ENCODE measurements at places on chromosomes 2 and 18. TPM values are rescaled to one million over a fixed set of nuclear protein-coding genes. Genes with fewer than 3 reads are reported as not detected.

The LDAH gene
- total RNA-seq, result 21.2 TPM

The RPRD1A gene
- total RNA-seq, result 37.3 TPM

The NEU2 gene
- total RNA-seq, result not detected

The BOK gene
- 66.5 TPM for total RNA-seq

The REG3G gene
- total RNA-seq, result not detected

The SLC40A1 gene
- 153 TPM for total RNA-seq

The EML4 gene
- 77.5 TPM for total RNA-seq

The IL1R2 gene
- 4.9 TPM for total RNA-seq

The NAT8 gene
- total RNA-seq, result not detected

The PARD3B gene
- 24.6 TPM for total RNA-seq

The CRIM1 gene
- 72.9 TPM for total RNA-seq

The ZNF396 gene
- 3.5 TPM for total RNA-seq

The MMADHC gene
- total RNA-seq, result 80.1 TPM

The LAMA1 gene
- 4.7 TPM for total RNA-seq

The RAX gene
- not detected for total RNA-seq

The FIGN gene
- total RNA-seq, result 4.9 TPM

The HOXD3 gene
- total RNA-seq, result not detected

The HRH4 gene
- 7.5 TPM for total RNA-seq

The MXD1 gene
- total RNA-seq, result 26.3 TPM

The LYPD1 gene
- total RNA-seq, result 2.5 TPM

The CHRNG gene
- not detected for total RNA-seq

The RNF149 gene
- total RNA-seq, result 111 TPM

The TMEM17 gene
- 2.7 TPM for total RNA-seq

The WDR43 gene
- 45.8 TPM for total RNA-seq

The SPR gene
- 41.9 TPM for total RNA-seq

The DPP10 gene
- total RNA-seq, result 0.68 TPM

The CGREF1 gene
- 3.4 TPM for total RNA-seq

The UGT1A3 gene
- not detected for total RNA-seq

The IL1F10 gene
- total RNA-seq, result not detected

The TMEM237 gene
- total RNA-seq, result 18.9 TPM

The TMEM163 gene
- total RNA-seq, result 48.4 TPM

The TMBIM1 gene
- total RNA-seq, result 308 TPM

The PLEKHH2 gene
- total RNA-seq, result 29.1 TPM

The MRO gene
- 0.58 TPM for total RNA-seq

The DYSF gene
- total RNA-seq, result 71.4 TPM

The SMAD2 gene
- total RNA-seq, result 143 TPM

The GALNT5 gene
- total RNA-seq, result 23.0 TPM

The PSD4 gene
- total RNA-seq, result 50.2 TPM

The HMSD gene
- total RNA-seq, result 4.7 TPM

The ALK gene
- total RNA-seq, result 0.65 TPM

The ACADL gene
- total RNA-seq, result 32.9 TPM

The KDM3A gene
- 40.5 TPM for total RNA-seq

The IL36RN gene
- total RNA-seq, result not detected

The OR6B2 gene
- not detected for total RNA-seq

The NCKAP1 gene
- total RNA-seq, result 119 TPM

The ST6GAL2 gene
- total RNA-seq, result 2.2 TPM

The PCARE gene
- 0.05 TPM for total RNA-seq

The PSTPIP2 gene
- 14.2 TPM for total RNA-seq

The PKDCC gene
- 68.2 TPM for total RNA-seq

The SPP2 gene
- total RNA-seq, result not detected

The AQP4 gene
- 453 TPM for total RNA-seq

The LHCGR gene
- total RNA-seq, result not detected

The NEURL3 gene
- total RNA-seq, result 0.18 TPM

The AKAIN1 gene
- not detected for total RNA-seq

The TXNDC2 gene
- 0.18 TPM for total RNA-seq

The IGFBP5 gene
- 101 TPM for total RNA-seq

The SULT1C2 gene
- 14.6 TPM for total RNA-seq

All from left lung (tissue), 14 donors.